ENCODE measurements at places on chromosomes 11 and 22.

DNA sequence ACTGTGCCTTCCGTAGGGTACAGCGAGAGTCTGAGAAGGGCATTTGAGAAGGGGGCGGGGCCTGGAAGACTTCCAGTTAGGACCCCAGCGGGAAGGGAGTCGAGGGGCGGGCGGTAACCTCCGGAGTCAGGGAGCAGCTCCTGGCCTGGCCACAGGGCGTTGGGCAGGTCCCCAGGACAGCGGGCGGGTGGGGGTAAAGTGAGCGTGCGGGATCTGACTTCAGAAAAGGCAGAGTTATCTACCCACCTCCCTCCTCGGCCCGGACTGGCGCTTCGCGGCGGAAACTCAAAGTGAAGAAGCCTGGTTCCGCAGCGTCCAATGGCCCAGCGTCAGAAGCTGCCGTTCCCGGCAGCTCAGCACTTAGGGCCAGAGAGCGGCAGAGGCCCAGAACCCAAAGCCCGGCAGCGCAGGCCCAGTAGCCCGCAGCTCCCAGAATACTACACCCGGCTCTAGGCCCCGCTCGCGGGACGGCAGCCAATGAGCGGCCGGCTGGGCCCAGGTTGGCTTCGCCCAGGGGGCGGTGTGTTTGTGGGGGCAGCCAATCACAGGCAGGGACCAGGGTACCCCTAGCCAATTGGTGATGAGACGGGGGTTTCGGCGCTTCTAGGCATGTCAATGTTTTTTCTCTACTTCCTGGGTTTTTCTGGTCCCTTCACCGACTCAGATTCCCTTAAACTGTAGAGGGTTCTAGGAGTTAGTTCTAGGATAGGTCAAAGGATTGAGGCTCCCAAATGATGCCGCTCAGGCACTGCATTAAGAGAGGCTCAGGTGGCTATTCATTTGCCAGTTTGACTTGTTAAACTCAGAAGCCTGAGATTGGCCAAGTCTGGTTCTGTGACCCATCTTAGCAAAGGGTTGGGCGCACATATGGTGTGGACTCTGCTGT lies at the start of gene TRIM68:
TRIM68 (minus strand) TSS at position 451 of the 886 bp plus-strand sequence. CDS start 2,727 bp downstream, outside the sequence.
- peak; percentile 96 for DNase-seq

DNA sequence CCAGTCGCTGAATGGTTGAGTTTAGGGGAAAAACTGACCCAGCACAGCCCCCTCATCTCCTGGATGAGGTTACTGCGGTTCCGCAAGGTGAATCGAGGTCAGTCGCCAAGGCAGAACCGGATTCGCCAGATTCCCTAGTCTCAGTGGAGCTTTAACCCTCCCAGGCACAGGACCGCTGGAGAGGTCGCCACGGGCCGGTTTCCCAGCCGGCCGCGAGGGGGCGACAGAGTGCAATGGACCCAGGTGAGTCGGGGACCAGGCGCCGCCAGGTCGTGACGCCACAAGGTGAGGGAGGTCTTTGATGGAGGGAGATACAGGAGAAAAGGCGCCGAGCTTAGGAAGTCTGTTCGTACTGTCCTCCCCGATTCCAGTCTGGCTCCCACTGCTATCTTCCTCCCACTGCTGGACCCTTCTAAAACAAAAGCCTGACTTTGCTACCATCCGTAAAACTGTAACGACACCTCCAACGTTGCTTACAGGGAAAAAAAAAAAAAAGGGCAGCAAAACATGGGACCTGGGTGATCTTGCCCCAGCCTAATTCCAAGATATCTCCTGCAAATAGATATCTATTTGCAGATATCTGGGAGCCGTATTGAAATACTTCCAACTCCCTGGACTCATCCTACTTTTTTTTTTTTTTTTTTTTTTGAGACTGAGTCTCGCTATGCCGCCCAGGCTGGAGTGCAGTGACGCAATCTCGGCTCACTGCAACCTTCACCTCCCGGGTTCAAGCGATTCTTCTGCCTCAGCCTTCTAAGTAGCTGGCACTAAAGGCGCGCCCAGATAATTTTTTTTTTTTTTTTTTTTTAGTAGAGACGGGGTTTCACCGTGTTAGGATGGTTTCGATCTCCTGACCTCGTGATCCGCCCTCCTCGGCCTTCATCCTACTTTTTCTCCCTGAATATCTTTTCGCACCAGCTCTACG lies 1.4 kb upstream of the GGA1 start:
- peak; percentile 91 for DNase-seq

DNA sequence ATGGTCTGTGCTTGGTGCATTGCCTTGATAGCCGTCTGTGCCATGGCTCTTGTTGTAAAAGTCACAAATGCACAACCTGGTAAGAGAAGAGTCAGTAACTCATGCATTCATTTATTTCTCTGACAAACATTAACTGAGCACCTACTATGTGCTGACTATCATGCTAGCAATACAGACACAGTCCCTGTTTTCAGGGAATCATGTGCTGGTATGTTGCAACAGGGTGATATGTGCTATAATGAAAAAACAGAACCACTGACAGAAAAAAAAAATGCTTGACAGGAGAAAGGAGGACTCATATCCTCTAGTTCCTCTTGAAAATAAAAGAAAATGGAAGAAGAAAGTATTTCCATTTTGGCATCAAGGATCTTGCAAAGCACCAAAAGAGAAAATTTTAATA lies 34.5 kb upstream of the RAPSN start:
- no peak for DNase-seq

DNA sequence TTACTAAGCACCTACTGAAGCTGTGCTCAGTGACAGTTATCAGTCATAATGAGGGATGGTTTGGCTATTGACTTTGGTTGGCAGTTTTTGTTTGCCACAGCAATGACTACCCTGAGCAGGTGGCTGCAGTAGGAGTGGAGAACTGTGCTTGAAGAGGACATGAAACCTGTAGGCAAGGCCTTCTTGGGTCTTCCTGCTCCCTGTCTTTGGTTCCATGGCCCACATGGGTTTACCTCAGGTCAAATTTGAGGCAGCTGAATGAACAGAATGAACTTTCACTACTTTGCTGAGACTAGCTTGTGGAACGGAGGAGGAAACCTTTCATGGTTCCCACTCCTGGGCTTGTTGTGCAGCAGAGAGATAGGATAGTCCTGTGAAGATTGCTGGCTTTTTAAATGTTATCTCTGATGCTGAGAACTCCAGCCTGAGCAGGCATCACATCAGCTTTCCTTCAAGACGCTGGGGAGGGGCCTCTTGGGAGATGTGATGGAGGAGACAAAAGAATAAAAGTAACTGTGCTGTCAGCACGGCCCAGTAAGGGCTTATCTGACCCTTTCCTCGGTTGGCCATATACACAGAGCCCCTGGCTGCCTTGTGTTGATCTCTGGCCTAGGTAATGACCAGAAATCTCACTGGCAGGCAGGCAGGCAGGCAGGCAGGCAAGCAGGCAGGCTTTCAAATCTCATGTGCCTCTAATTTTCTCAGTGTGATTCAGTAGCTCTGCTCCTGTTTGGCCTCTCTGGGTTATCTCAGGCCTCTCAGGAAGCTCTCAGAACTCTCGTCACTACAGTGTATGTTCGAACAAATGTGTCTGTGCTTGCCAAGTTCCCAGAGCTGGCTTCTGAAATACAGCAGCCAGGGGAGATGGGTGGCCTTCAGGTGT lies 12.0 kb downstream of the STIM1 start:
- DNase-seq = no peak

DNA sequence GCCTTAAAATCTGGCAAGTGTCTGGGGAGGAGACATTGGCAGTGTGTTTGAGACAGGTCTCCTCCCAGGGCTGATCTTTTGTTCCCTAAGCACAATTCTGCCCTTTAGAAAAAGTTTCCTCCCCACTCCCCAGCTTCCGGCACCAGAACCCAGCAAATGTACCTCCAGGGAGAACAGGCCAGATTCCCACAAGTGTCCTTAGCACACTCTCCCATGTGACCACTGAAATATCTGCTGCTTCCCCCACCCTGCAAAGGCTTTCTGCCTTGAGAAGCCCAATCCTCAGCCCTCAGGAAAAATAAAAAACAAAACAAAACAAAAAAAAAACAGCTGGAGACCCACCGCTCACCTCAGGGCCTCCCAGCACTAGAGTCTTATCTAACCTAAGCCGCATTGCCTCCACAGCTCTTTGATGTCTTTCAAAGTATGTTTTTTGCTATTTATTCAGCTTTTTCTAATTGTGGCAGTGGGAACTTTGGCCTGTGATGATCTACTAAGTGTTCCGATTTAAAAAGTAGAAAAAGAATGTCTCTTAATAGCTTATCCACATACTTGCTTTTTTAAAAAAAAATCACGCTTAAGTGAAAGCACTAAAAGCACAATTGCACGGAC lies 29.0 kb upstream of the FBLN1 start:
- DNase-seq = no peak

DNA sequence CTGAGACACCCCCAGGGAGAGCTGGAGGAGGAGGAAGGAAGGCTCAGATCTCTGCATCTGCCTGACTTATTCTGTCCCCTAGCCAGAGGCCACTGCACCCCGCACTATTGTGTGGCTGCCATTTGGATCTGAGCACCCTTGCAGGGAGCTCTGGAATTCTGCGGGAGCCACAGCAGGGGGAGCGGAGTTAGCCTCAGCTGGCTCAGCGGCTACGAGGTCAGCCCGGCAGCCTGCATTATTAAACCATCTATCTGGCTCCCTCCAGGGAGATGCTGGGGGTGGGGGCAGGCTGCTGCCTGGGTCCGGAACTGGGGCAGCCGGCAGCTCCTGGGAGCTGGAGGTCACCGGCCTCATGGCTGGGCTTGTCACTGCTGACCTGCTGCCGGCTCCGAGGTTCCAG lies 6.5 kb upstream of the ELFN2 start:
- no peak for DNase-seq

DNA sequence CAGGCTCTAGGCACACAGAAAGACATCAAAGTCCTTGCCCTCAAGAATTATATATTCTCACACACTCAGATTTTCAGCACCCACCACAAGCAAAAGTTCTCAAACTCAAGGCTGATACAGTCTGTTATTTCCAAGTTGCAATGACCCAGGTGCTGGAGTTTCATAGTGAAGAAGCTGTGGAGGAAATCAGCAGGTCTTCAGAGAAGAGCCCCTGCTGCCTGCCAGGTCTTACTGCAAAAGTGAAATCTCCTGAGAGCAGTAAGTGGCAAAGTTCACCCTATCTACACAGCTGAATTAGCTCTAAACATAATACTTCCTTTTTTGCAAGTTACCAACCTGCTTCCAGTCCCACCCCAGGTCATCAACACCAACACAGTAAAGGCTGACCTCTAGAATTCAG lies 64.6 kb downstream of the RPL27A start:
- no peak for DNase-seq
